NB4 (cell line): ENCODE measurements at places on chromosomes 1 and 21.

DNA sequence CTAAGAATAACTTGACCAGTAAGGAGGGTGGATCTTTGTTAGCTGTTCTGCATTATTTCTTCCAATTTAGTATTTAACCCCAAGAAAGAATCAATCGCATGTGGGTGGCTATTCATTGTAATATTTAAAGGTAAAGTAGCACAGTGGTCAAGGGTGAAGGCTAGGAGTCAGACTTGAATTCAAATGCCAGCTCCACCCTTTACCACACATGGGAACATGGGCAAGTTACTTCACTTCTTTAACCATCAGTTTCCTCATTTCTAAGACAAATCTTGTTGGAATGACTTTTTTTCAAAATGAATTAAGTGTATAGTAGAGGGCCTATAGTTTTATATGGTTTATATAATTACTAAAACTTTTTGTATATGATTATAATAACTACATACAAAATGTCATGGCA is 71.3 kb upstream of the S1PR1 start:
- no peak for DNase-seq

DNA sequence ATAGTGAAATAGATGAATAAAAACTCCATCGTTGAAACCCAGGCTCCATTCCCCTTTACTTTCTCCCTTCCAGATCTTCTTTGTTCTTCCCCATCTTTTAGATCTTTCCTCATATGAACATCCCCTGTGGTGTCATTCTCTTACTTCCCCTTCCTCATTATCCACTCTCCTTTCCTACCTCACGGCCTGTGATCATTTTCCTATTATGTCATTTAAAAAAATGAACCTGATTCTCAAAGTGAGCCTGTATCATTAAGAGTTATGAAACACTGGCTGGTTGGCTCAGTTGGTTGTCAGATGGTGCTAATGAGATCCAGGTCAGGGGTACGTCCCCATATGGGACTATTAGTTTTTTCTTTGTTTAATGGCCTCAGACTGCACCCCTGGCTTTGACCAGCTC is 38.3 kb downstream of the TCEANC2 start:
- DNase-seq, result no peak

DNA sequence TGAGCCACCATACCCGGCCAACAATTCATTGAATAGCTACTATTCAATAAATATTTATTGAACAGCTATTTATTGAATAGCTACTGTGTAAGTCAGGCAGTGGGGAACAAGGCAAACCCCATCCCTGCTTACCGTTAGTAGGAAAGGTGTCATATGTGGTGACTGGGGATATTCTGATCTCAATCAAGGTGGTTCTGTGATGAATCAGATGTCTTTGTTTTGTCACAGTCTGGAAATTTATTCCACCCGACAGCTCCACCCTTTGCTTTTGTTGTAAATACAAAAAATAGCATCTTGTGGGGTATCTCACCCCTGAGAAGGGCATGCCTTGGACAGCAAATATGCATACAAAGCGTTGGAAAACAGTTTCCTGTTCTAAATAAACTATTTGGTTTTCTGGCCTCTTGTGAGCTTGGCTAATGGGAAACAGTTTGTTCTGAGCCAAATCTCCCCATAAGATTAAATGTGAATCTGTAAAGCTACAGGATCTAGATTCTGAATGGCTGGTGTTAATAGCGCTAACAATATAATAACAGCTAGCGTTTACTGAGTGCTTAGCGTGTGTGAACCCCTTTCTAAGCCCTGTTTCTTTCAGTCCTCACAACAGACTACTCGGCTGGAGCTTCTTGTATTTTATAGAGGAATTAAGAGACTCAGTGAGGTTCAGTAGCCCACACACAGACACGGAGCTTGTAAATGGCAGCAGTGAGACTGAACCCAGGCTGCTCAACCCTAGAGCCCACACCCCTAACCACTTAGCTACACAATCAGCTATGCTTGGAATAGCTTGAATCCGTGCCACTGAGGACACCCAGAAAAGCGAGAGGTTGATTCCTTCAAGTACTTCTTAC is 5.5 kb downstream of the PDPN start:
- no peak for DNase-seq

GRCh38 chr1:18285538-18285924 is 177.9 kb downstream of the IGSF21 start:
- no peak for DNase-seq

GRCh38 chr1:14897997-14898645 is 255.4 kb upstream of the TMEM51 start:
- no peak for DNase-seq

- peak; percentile 44 for DNase-seq
Observed at GRCh38 chr1:162561616-162562469, at the start of gene UAP1. UAP1 (plus strand) TSS chr1:162561722; CDS start chr1:162566069, 4,347 bp downstream.

DNA sequence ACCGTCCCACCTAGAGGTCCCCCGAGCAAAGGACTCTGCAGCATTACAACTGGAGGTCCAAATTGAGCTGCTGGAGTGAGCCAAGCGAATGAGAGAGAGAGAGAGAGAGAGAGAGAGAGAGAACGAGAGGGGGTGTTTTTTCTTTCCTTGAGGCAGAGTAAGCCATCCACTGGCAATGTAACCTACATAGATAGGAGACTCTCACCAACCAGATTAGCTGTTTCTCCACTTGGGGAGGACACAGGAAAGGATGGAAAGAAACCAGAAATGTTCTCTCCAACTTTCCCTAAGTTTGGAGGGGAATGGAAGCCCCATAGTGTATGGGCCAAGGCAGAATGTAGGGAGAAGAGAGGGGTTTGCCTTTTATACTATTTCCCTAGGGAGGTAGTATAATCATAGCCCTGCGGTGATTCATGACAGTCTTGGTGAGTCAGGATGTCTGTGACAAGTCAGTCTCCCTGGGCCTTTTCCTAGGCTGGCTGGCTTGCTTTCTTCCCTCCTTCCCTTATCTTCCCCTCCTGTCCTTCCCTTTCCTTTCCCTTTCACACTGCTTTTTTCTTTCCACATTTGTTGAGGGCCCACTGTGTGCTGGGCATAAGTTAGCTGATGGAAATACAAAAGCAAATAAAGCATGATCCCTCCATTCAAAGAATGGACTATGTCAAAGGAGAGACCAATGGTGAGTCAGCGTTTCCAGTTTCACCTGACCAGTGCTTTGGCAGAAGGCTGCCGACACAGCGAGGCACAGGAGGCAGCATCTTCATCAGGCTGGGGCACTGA is 7.1 kb downstream of the FNDC7 start:
- DNase-seq, result peak; percentile 65

GRCh38 chr1:43147625-43148327 is 24.3 kb downstream of the EBNA1BP2 start:
- no peak for DNase-seq

GRCh38 chr1:219782929-219783328 is 145.4 kb downstream of the SLC30A10 start:
- no peak for DNase-seq

DNA sequence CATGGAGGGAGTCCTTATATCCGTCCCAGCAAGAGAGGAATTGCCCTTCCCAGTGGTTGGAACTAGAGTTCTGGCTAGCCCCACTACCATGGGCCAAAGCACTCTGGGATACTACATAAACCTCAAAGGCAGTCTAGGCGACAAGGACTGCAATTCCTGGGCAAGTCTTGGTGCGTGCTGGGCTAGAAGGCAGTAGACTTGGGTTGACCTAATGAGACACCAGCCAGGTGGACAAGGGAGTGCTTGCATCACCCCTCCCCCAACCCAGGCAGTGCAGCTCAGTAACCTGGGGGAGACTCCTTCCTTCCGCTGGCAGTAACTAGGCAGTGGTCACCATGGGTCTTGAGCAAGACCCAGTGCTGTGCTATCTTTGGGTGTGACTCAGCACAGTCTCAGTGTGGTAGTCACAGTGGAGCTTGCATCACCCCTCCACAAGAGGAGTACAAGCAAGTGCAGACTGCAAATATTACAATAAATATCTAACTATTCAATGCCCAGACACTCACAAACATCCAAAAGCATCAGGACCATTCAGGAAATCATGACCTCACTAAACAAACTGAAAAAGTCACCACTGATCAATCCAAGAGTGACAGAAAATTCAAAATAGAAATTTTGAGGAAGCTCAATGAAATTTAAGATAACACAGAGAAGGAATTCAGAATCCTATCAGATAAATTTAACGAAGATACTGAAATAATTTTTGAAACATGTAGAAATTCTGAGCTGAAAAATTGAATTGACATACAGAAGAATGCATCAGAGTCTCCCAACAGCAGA is 84.7 kb upstream of the LYPLAL1 start:
- DNase-seq, result peak; percentile 99

- DNase-seq, result no peak
Observed at GRCh38 chr1:243916160-243916559, 66.1 kb upstream of the AKT3 start.

DNA sequence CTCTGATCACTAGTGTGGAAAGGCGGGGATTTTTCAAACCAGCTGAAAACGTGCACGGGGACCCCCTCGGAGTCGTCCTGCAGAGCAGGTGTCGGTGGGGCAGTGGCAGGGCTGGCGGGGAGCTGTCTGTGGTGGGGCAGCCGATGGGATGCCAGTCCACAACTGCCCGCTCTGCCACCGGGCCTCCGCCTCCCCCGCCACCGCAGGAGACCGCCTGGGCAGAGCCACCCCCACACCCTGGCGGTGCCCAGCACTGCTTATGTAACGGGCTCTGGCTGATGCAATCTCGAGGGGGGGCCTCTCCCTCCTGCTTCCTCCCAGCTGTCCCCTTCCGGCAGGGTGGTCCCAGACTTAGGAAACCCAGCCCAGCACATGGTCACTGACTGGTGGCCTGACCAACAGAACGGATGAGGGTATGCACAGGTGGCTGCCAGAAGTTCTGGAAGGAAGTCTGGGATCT is 9.3 kb downstream of the CHD5 start:
- DNase-seq, result peak; percentile 28

DNA sequence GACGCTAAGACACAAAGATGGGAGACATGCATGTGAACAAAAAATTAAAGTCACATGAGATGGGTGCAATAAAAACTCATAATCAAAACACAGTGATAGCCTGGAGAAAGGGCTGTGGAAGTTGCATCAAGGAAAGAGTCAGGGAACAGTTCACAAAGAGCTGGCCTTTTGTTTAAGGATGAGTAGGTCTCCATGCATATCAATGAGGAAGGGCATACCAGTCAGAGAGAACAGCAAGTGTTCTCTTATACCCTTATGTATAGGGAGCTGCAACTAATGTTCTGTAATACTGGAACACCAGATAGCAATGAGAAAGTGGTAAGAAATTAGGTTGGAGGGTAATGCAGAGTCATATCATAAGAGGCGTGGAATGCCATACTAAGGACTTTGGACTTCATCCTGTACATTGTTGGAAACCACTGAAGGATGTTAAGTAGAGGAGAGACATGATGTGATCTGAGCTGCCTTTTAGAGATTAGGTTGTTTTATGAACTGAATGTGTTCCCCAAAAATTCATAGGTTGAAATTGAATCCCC is 46.7 kb upstream of the SAMD13 start:
- no peak for DNase-seq

GRCh38 chr1:78033797-78034172 is 12.0 kb upstream of the GIPC2 start:
- no peak for DNase-seq
